ENCODE measurements at places on chromosomes 11 and 22.
A peak's percentile ranks its signal among the peaks of the same experiment; 100 is the strongest.

GRCh38 chr22:41311487-41311886 lies 10.2 kb downstream of the ZC3H7B start:
- no peak for DNase-seq

- no peak for DNase-seq
Observed at GRCh38 chr11:117606211-117606610, 190.8 kb downstream of the DSCAML1 start.

DNA sequence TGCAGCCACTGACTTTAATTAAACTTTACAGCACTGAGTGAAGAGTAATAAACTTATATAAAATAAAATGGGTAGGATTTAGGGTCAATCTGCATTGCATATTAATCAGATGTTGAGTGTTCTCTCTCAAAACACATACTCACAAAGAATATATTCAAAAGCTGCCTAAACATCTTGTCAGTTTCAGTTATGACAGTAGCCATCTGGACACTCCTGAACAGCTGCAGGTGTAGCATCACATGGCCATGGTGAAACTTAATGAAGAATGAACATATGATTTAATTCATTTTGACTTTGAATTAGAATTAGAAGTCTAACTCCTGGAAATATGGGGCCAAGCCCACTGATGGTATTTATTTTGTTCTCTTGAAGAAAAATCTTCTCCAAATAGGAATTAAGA lies 684.3 kb upstream of the RAG2 start:
- DNase-seq: no peak

GRCh38 chr22:39297490-39298240 lies 21.8 kb downstream of the RPL3 start:
- DNase-seq: no peak

- DNase-seq: no peak
Observed at GRCh38 chr11:103878646-103879045, 157.8 kb upstream of the DDI1 start.

- DNase-seq: no peak
Observed at GRCh38 chr22:49450498-49450897, 377.2 kb downstream of the BRD1 start.

- no peak for DNase-seq
Observed at GRCh38 chr11:82843057-82843795, 57.0 kb downstream of the PRCP start.

DNA sequence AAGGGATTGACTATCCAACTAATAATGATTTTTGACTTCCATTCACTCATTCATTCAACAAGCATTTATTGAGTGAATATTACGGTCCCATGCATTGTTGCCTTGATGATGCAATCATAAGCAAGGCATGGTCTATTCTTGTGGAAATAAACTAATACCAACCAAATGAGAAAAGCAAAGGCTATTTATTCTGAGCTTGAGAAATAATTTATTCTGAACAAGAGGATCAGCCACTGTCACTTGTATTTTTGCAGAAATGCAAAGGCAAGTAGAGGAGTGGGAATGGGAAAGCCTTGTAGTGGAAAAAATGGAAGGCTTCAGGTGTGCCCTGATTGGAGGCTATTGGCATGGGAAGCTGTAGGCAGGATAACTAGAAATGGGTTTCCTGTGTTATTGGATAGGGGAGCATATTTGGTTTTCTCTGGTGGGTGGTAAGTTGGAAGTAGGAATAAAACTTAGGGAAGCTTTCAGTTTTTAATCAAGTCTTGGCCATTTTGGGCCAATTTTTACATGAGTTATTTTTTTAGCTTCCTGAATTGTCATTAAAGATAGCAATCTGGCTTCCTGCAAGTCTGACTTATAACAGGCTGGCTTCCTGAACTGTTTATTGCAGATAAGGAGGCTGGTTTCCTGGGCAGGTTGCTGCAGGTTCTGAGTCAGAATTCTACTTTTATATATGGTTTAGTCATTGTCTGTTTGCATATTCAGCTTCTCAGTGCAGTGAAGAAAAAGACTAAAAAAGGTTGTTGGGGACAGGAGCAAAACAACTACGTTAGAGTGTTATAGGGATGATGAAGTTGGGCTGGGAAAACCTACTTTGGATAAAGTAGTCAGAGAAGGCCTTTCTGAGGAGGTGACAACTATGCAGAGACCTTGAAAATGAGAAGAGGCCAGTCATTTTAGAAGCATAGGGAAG lies 106.7 kb downstream of the APIP start:
- DNase-seq: no peak

GRCh38 chr11:47932544-47932943 lies 47.8 kb upstream of the PTPRJ start:
- DNase-seq: no peak

DNA sequence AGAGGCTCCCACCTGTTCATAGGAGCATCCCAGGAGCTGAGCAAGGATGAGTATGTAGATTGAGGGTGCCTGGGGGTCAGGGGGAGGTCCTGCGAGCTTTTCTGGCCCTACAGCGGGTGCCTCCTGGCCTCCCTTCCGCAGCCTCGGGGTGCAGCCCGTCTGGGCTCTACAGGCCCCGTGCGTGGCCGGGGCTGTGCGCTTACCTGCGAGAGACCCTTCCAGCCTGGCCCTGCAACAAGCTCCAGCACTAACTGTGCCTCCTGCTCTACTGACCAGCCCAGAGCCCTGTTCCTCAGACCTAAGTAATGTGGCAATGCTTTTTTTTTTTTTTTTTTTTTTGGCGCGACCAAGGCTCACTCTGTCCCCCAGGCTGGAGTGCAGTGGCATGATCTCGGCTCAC lies 1129.1 kb downstream of the BRD1 start:
- no peak for DNase-seq

GRCh38 chr11:20937826-20938225 lies 268.4 kb downstream of the NELL1 start:
- no peak for DNase-seq

DNA sequence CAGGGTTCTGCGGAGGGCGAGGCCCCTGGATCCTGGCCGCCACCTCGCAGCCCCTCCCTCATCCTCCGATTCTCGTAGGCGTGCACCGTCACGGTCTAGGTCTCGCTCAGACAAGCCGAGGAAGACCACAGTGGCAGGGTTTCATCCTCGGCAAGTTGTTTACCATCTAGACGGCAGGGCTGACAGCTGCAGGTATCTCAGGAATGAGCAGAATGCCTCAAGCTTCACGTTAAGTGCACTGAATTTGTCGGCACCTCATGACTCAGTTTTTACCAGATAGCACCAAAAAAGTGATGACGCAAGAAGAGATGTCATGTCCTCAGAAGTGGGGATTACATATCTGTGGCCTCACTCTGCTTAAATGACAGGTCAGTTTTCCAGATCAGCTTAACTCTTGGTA lies 35.1 kb downstream of the WT1 start:
- DNase-seq: peak; percentile 5

GRCh38 chr11:42255906-42256305 lies 796.5 kb upstream of the LRRC4C start:
- DNase-seq: no peak

DNA sequence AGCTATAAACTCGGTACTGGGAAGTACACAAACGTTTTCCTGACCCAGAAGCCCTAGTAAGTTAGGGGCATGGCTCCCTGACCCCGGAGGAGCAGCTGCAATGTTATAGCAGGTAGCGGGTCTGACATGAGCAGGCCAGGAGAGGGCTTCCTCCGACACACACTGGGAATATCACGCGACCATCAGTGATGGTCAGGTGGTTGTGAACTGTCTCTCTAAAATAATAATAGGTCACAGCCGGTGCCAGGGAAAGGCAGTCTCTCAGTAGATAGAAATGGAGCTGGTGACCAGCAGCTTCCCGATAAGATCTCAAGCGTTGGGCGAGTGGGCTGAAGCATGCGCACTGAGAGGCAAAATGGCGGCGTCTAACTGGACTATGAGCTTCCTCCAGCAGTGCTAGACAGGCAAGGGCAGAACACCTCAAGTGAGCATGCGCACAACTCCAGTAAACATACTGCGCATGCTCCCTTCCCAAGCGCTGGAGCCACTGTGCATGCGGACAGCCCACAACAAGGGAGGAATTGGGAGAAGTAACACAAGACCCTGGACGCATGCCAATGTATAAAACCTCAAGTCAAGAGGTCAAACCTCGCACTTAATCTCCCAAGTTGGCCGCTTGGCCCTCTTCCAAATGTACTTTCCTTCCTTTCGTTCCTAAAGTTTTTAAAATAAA lies 22.3 kb upstream of the TESMIN start:
- no peak for DNase-seq

DNA sequence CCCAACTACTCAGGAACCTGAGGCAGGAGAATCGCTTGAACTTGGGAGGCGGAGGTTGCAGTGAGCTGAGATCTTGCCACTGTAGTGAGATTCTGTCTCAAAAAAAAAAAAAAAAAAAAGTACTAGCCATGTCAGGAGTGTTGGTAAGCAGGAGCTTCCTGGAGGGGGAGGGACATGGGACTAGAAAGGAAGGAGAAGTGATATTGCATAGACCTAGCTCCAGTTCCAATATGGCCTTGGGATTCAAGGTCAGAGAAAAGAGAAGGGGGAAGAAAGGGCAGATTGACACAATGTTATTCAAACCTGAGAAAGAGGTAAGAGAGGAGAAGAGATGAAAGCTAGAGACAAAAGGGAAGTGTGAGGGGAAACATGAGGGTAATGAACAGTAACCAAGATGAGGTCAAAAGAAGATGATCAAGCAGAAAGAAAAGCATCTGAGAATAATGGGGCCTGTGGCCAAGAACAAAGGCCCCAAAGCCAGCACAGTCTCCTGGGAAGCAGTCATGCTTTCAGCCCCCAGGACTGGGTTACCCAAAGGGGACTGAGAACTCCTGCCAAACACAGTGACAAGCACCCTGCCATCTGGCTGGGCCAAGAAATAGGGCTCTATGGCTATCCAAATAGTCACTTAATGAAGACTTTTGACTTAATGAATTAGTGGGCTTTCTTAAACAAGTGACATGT lies 51.7 kb upstream of the FTH1 start:
- DNase-seq: no peak

- peak; percentile 64 for DNase-seq
Observed at GRCh38 chr11:60924110-60924905, at the start of gene TMEM132A. Gene TMEM132A, plus strand, starts transcription at chr11:60924460. Its CDS starts 174 bp downstream, at chr11:60924634.

GRCh38 chr22:39130892-39131855 lies 21.3 kb downstream of the CBX7 start:
- DNase-seq: no peak

DNA sequence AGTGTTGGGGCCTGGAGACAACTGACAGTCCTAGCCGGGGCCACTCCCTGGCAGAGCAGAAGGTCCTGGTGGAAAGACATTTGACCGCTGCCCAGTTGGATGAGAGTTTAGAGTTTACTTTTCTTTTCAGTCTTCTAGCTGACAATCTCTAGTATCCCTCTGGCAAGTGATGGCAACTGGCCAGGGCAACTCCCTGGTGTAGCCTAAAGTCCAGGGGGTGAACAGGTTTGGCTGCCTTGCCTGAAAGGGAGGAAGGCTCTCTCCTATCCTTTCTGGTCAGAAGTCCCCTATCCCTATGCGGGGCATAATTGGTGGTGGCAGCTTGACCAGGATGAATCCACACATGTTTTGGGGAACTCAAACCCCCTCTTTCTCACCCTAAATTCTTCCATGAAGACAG lies 16.8 kb upstream of the MSANTD2 start:
- no peak for DNase-seq

- no peak for DNase-seq
Observed at GRCh38 chr11:11396301-11397035, 43.4 kb upstream of the CSNK2A3 start.

- peak; percentile 71 for DNase-seq
Observed at GRCh38 chr11:118194835-118195627, 18.6 kb upstream of the SCN2B start.

DNA sequence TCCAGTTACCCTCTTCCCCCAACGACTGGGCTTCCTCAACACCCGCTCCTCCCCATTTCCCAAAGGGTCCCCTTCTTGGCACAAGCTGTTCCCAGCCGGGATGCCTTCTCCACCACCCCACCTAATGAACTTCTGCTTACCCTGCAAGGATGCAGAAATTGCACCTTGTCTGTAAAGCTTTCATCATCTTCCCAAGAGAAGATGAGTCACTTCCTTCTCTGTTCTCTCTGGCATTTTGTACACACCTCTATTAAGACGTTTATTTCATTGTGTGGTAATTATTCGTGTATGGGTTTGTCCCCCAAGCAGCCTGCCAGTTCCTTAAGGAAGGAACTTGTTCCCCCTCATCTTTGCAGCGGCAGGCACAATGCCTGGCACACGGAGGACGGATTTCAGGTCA lies 351.1 kb downstream of the CADM1 start:
- no peak for DNase-seq

DNA sequence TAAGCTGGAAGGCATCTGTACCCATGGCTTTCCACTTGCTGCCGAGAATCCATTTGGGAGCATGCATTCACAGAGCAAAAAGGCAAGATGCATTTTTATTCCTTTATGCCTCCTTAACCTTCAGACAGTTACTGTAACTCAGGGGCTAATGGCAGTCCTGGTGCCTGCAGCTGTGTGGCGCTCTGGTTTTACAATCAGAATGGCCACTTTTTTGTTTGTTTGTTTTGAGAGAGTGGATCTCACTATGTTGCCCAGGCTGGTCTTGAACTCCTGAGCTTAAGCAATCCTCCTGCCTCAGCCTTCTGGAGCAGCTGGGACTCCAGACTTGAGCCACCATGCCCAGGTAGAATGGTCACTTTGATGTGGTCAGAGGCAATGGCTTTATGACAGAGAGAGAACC lies 101.8 kb downstream of the NAV2 start:
- DNase-seq: no peak

GRCh38 chr22:46998331-46998730 lies 235.9 kb downstream of the TBC1D22A start:
- DNase-seq: no peak

DNA sequence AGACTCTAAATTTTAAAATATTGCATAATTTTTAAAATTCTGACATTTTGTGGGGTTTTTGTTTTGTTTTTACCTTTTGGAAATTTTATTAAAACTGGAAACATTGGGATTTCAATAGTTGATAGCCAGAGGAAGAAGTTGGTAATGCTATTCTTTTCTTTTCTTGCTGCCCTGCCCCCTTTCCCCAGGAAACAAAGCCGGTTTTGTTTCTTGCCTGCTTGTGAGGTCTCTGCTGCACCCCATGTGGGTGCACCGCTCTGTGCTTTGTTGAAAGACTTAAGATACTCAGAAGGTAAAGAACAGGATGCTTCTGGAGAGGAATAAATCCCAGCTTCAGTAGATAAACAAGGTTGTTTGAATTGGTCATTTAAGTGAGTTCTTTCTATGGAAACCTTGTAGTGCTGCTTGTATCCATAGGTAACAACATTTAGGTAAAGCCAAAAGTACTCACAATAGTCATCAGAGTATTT lies 87.5 kb downstream of the YAP1 start:
- no peak for DNase-seq

- DNase-seq: no peak
Observed at GRCh38 chr22:36470994-36471331, 10.5 kb downstream of the TXN2 start.

GRCh38 chr11:3184732-3185347 lies 19.7 kb upstream of the OSBPL5 start:
- DNase-seq: no peak

DNA sequence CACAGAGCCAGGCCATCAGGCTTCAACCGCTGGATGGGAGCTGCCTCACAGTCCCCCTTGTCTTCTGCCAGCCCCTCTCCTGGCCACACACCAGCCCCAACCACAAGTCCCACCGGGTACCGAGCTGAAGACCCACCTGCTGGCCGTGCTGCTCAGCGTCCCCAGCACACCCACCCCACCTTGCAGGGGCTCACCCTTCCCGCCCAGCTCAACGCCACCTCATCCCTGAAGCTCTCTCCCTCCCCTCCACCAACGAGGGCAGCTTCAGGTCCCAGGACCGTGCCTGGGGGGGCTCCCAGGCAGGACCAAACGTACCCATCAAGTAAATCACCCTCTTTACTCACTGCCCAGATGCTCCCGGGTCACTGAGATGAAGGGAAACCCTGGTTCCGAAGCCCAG lies 141.0 kb downstream of the CRYBB2 start:
- DNase-seq: no peak

Measured in caudate nucleus (tissue), 63 donors.